Hematopoietic multipotent progenitor cell treated with erythropoietin and hydrocortisone succinate and interleukin-3 and kit ligand, for 15 days (in vitro differentiated cells): ENCODE measurements at places on chromosomes 7 and 10.

DNA sequence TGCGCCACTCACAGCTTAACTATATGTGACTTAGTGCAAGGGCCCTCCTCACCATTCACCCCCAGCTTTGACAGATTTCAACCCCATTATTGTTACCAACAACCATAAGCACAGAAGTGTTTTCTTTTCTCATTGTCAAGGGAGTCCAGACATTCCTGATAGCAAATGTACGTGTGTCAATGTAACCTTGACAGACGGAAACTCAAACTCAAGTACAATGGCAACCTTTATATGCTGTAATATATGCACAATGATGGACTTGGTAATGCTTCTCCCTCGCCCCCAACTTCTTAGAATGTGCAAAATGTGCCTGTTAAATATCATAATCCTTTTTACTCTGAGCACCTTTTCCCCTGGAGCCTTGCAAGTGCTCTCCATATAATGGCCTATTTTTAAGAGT lies 34.7 kb downstream of the CYCS start:
- no peak for DNase-seq

DNA sequence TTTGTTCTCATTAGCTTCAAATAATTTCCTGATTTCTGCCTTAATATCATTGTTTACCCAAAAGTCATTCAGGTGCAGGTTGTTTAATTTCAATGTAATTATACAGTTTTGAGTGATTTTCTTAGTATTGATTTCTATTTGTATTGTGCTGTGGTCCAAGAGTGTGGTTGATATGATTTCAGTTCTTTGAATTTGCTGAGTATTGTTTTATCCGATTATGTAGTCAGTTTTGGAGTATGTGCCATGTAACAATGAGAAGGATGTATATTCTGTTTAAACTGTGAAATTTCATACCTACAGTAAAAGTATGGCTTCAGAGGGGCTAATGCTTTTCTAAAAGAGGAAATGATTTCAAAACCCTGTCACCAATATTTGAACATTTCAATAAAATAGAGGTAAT lies 17.4 kb upstream of the GRM8 start:
- DNase-seq, result no peak

- DNase-seq, result no peak
Observed at GRCh38 chr7:4261601-4261960, 420.5 kb upstream of the FOXK1 start.

DNA sequence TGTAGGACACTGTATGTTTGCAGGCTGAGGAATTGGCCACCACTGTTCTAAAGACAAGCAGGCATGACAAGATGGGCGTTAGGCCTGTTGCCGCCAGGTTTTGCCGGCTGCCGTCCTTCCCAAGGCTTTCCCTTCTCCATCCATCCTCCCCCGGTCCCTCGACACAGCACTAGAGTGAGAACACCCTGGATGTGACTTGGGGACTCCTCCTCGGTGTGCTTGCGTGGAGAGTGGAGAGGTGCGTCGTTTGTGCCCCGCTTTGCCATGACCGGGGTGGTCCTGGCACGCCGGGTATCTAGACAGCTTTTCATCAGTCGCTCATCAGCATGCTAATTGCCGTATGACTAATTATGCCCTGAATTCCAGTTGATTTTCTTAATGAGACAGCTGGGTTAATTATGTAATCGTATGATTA lies 206.6 kb upstream of the SH2B2 start:
- no peak for DNase-seq

GRCh38 chr7:76332078-76332477 lies 26.7 kb downstream of the YWHAG start:
- DNase-seq, result no peak

- DNase-seq, result no peak
Observed at GRCh38 chr7:96303686-96304443, 18.0 kb downstream of the SLC25A13 start.
